ENCODE measurements at places on chromosomes 5 and 9.

GRCh38 chr9:130871395-130872062, 25.1 kb downstream of the QRFP start:
- no peak for DNase-seq

GRCh38 chr9:95284162-95285080, 33.1 kb downstream of the FANCC start:
- no peak for DNase-seq

DNA sequence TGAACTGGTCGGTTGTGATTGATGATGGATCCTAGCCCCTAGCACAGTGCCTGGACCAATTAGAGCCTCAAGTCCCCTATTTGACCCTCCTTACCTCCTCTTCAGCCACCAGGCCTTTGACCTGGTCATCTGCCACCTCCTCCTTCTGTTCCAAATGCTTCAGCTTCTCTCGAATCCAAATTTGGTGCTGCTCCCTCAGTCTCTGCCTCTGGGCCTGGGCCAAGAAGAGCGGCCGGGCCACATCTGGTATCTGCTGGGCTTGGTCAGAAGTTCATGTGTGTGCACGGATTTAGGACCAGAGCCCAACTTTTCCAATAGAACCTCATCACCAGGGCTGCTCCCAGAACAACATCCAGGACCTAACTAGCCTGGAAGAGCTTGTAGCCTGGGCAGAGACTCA, 6.5 kb downstream of the SLC35A4 start:
- DNase-seq = no peak

DNA sequence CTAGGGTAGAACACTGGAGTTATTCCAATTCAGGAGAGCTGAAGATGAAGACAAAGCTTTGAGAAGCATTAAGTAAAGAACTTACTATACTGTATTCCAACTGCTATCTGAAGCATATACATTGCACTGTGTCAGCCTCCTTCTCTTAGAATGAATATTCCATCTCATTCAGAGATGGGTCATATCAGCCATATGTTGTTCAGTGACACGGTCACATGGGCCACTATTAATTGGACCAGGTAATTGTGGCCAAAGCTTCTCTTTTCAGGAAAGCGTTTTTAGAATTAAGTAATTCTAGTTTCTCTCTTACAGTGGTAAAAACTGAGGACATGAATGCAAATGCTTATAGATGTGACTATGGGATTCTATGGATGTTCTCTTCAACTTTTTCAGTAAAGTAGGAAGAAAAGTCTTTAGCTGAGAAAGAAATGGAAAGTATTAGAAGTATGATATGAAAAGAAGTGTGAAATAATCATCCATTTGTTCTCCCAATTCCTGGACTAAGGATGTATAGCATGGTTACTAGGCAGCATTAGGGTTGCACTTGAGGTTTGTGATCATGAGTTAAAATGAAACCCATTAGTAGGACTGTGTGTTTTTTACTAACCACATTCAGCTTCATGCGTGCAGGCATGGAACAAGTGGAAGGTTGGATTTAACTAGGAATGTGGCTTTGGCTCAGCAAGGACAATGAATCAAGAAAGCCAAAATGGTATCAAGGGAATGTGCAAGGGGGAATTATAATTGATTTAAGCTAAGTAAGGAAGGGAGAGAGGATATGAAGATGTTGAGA, 40.9 kb downstream of the CETN3 start:
- DNase-seq = no peak

- DNase-seq = no peak
Measured at GRCh38 chr5:108727236-108727650, 20.5 kb upstream of the FER start.
